ENCODE measurements at places on chromosomes 12 and 14.

GRCh38 chr14:51540364-51540763, 111.3 kb upstream of the FRMD6 start:
- DNase-seq = no peak

DNA sequence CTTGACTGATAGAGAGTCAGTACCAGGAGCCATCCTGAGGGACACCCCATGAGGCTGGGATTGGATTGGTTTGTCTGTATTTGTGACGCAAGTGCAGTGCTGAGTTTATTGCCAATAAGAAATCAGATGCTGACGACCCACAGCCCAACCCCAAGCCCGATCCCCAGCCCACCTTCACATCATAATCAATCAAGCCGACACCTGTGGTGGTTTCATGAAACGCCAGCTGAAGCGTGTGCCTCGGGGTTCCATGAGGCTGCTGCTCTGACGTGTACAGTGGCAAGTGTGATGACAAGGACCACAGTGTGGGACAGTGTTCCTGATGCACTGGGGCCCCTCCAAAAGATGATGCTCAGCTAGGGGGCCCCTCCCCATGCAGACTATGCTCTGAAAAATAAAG, 62.1 kb upstream of the C14orf180 start:
- no peak for DNase-seq

DNA sequence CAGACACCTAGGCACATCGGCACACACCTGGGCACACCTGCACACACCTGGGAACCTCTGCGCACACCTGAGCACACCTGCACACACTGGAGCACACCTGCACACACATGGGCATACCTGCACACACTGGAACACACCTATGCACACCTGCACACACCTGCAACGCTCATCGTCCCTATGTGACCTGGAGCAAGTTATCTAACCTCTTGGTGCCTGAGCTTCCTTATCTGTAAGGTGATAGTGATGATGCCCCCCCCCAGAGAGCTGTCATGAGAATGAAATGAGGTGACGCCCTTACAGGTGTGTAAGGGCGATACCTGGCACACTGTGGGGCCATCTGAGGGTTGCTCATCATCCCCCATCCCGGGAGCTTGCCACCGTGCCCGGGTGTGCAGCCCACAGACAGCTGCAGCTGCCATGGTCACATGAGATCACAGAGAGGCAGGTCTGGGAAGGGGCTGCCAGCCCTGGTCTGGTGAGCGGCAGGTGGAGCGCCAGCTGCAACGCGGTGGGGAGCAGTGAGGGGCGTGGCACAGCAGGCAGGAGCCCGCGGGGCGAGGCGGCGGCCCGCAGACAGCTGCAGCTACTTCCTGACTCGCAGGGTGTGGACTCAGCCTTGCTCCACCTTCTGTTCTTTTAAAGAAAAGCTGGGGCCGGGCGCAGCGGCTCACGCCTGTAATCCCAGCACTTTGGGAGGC, 59.9 kb upstream of the FBRSL1 start:
- DNase-seq = peak; percentile 48

DNA sequence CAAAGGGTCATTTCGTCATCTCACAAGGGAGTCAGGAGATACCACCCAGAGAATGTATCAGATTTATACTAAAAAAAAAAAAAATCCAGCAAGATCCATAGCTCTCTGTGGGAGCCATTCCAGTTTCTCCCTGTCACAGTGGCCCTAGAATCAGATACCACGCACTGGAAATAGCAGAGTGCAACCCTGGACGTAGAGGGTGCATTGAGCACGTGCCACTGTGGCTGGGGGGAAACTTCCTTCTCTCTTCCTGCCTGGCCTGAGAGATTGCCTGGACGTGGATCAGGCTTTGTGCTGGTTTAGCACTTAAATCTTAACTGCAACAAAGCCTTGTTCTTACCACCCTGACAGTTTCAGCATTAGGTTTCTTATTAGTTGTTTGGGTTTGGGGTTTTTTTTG, 124.3 kb downstream of the FBXL14 start:
- DNase-seq = no peak

GRCh38 chr12:63420206-63420644, 248.1 kb downstream of the DPY19L2 start:
- DNase-seq = peak; percentile 16

DNA sequence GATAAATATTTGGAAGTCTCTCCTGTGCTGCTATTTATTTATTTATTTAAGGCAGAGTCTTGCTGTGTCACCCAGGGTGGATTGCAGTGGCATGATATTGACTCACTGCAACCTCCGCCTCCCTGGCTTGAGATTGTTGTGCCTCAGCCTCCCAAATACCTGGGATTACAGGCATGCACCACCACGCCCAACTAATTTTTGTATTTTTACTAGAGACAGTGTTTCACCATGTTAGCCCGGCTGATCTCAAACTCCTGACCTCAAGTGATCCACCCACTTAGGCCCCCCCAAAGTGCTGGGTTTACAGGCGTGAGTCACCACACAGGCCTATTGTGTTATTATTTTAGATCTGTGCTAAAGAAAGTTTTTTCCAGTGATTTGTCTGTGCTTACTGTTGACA, 225.2 kb downstream of the CCER1 start:
- no peak for DNase-seq

- no peak for DNase-seq
Observed at GRCh38 chr12:111204788-111205241, 164.1 kb downstream of the PHETA1 start.

DNA sequence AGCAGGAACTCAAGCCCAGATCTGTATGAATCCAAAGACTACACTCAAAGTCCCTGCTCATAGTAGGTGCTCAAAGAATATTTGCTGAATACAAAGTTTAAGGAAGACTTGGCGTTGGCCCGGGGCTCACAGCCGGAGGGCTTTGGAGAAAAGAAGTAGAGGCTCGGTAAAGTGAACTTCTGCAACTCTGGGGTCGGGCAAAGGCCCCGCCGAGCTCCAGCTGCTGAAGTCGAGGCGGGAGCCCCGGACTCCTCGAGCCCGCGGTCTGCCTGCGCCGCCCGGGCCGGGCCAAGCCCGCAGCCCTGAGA, 335 bp downstream of the GCN1 start:
- DNase-seq = no peak

DNA sequence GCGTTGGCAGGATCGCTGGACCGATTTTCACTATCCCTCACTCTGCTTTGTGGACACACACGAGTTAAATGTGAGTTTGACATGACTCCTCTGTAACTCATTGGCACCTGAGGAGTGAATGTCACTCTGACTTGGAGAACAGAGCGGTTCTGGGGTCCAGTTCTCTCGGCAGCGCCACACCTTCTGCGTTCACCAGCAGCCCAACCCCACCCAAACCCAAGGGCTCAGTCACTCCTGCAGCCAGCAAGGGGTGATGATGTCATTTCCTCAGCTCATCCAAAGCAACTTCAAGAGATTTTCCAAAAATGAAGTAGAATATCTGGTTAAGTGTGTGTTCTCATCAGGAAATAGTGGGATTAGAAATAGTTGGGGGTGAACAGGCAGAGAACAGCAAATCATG, 36.3 kb downstream of the ADGRD1 start:
- no peak for DNase-seq

- DNase-seq = no peak
Observed at GRCh38 chr12:19810213-19810612, 370.9 kb downstream of the AEBP2 start.

GRCh38 chr12:108886873-108887629, 7.2 kb downstream of the DAO start:
- DNase-seq = no peak

GRCh38 chr12:1634590-1635191, 5.7 kb downstream of the WNT5B start:
- peak; percentile 68 for DNase-seq

- DNase-seq = no peak
Observed at GRCh38 chr12:23055004-23055403, 430.0 kb downstream of the ETNK1 start.

GRCh38 chr12:121800694-121801594, 2.9 kb upstream of the SETD1B start:
- peak; percentile 71 for DNase-seq

- no peak for DNase-seq
Observed at GRCh38 chr12:116339800-116340371, 62.4 kb upstream of the MED13L start.

GRCh38 chr12:59700153-59700450, 104.3 kb downstream of the SLC16A7 start:
- no peak for DNase-seq

GRCh38 chr14:48738186-48738925, 847.8 kb downstream of the RPS29 start:
- DNase-seq = no peak

DNA sequence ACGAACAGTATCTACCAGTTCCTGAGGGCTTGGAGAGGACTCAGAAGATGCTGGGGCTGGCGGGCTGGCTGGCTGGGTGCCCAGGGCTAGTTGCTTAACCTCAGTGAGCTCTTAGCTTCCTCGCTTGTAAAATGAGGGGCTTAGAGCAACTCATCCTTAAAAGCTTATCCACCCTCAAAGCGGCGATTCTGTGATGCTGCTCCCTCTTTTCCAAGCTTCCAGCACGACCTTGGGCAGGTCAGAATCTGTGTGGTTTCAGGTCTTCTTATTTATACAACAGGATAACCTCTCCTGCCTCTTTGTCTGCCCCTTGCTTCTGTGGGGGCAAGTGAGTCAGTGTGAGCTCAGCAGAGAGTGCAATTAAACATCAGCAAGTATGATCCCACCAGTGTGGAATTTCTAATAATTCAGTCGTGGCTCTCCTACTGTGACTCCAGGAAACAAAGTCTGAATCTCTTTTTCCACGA, 281.8 kb downstream of the KSR2 start:
- no peak for DNase-seq

DNA sequence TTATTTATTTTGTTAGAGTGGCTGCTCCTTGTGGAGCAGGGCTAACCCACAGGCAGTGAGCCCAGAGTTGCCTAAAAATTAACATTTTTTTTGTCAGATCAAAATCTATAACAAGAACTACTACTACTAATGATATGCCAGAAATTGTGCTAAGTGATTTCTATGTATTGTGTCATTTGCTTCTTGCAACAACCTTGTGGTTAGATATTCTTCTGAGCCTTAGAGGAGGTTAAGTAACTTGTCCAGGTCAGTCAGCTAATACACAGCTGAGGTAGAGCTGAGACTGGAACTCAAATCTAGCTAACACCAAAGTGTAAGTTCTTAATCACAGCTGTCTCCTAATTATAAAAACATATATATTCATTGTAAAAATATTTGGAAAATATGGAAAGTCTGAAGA, 29.8 kb downstream of the CFL2 start:
- DNase-seq = no peak

DNA sequence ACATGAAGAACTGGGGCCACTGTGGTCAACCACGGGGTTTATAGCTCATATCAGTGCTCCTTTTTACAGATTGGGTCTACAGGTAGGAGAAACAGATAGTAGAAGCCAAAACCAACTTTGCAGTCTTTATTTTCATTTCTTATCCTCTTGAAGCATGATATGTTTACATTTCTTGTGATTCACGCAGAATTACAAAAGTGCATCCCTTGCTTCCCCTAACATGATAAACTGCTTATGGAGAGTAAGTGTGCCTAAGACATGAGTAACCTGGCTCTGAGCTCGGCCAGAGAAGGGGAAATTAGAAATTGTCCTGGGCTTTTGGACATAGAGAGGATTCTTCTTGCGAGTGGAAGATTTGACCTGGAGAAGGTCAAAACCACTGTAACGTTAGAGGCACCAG, 18.4 kb downstream of the PWP1 start:
- no peak for DNase-seq

- no peak for DNase-seq
Observed at GRCh38 chr12:81588235-81589008, 170.7 kb downstream of the PPFIA2 start.

- DNase-seq = no peak
Observed at GRCh38 chr12:102425109-102426039, 55.0 kb downstream of the IGF1 start.

- no peak for DNase-seq
Observed at GRCh38 chr14:54688229-54688628, 121.3 kb downstream of the SAMD4A start.

DNA sequence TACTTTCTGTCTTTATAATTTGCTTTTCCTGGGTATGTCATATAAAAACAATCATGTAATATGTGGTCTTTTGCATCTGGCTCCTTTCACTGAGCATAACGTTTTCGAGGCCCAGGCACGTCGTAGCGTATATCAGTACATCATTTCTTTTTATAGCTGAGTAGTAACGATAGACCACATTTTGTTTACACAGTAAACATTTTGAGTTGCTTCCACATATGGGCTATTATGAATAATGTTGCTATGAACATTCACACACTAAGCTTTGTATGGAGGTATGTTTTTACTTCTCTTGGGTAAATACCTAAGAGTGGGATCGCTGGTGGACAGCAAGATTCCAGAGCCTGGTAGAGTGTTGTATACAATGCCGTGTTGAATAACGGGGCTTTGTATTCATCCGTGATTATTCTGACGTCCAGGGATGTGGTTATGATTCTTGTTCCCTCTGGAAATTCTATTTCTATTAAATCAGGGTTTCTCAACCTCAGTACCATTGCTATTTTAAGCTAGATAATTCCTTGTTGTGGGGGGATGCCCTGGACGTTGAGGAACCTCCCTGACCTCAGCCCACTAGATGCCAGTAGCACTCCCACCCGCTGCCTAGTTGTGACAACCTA, 38.9 kb upstream of the CIT start:
- no peak for DNase-seq

DNA sequence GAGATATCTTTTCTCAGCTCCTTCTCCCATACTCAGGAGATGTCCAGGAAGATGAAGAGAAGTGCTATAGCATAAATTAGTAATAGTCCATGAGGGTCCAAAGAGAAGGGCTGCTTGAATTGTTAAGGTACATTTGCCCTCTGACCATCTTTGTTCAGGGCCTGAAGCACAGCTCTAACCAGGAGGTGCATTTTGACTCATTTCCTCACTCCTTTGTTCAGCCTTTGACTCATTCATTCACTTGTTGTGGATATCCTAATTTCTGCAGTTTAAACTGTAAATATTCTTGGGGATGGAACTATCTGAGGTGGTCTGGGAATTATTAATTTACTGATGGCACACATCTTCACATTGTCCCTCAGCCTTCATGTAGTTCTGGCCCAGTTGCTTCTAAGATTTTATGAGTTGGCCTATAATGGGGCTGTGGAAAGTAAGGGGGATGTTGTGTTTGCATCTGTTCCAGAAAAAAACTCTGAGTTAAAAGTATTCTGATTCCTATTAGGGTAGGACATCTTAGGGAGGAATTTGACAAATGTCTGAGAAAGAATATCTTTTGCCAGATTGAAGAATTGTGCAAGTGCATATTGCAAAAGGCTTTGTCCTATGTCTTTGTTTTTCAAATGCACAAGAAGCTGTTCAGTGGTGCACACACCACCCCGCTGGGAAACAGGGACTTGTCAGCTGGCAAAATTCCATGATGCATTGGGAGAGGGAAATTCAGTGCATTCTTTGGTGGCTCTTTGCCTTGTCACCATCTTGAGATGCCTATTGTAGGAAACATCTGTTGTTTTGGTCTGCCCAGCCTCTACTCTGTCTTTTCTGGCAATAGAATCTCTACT, 22.1 kb downstream of the SMOC1 start:
- DNase-seq = no peak

- DNase-seq = no peak
Observed at GRCh38 chr14:92472860-92473259, 40.7 kb upstream of the RIN3 start.

- DNase-seq = no peak
Observed at GRCh38 chr12:123997033-123997822, 24.2 kb downstream of the ZNF664 start.

Data from stimulated activated CD4-positive, alpha-beta T cell treated with anti-CD3 and anti-CD28 coated beads, Interleukin-4, amount 100 ng/mL, for 1 hour (primary cell).